Right renal pelvis (tissue), 4 donors: ENCODE measurements at places on chromosomes 2 and 18.
A peak's percentile ranks its signal among the peaks of the same experiment; 100 is the strongest.

- DNase-seq = peak; percentile 64
These were observed 49.8 kb upstream of the LGALSL start for GRCh38 chr2:64404002-64404731.

GRCh38 chr2:181957668-181958067, 28.0 kb upstream of the PPP1R1C start:
- DNase-seq = no peak

DNA sequence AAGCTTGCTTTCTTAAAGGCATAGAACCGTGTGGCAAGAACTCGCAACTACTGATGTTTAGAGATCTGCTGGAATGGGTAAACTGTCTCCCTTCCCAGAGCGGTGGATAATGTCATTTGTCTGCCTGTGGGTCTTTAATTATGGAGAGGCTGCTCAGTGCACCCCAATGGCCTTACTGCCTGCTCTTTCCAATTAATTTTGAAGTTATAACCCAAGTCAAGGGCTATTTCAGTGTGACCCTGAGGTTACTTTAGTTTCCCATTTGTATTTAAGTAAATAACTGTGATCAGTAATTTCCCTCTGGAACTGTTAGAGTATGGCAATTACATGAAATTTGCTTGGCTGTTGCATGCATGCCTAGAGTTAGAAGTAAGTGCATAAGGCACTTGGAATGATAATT, 48.9 kb upstream of the LYPD6 start:
- no peak for DNase-seq

DNA sequence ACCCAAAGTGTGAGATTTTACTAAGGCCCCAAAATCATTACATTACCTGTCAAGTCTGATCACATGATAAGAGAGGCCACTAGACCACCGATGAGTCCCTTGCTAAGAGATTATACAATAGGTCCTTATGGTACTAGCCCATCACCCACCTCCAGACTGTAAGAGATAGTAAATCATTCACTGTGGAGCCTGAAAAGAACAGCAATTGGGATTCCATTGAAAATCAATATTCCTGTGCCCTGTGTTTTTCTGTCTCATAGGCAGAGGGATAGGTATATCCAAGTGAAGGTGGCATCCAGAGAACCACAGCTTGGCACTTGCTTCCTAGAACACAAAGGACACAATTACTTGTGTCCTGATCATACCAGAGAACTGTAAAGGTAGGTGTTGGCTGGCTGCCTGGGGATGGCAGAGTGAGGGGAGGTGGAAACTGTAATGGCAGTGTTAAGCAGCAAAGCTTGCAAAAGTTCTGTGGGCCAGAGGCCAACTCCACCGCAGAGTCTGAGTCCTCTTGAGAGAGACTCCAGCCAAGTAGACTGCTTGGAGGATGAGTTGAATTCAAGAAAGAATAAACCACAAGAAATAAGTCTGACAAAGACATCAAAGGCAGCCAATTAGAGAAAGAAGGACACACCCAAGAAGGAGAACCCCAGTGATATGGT, 102.0 kb upstream of the PIEZO2 start:
- DNase-seq = no peak
